SJSA1 (cell line): ENCODE measurements at places on chromosomes 5 and 9. TPM values are rescaled to one million over a fixed set of nuclear protein-coding genes. Genes with fewer than 3 reads are reported as not detected.

GRCh38 chr5:54517174-54517511, 416 bp upstream of the SNX18 start:
- peaks cover 45% of the 10 kb centered on the region for H3K36me3 ChIP-seq
- DNase-seq, result no peak
- H3K27me3 ChIP-seq, result no peaks in the 10 kb centered on the region
- H3K4me1 ChIP-seq, result peaks cover 54% of the 10 kb centered on the region
- peak overlapping the region; percentile 7; the same call in 1 of the 2 replicates for H3K27ac ChIP-seq
- H3K4me3 ChIP-seq, result peak overlapping the region; percentile 96

DNA sequence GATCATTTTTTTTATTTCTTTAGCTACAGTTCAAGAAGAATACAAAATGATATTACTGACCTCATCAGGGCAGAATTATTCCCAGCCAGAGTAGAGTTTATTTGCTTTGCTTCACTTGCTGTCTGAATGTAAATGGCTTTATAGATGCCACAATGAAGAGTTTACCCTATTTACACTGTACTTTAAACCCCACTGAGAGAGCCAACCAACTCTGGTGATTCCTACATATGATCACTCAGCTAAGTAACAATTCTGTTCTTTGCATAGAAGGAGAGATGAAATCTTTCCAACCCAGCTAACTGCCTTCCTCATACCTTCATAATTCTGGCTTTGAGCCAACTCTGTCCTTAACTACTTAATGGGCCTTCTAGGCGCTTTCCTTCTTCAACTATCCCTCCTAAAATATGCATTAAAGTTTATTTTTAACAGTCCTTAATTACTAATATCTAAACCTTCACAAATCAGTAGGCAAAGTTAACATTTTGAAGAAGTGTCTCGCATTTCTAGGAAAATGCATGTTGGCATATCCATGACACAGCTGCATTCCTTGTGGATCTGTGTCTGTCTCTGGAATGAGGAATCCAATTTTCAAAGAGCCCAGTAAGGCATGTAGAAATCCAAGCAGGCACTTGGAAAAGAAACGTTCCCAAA, 284.8 kb upstream of the GRAMD2B start:
- H3K27me3 ChIP-seq, result no peaks in the 10 kb centered on the region
- no peaks in the 10 kb centered on the region for H3K36me3 ChIP-seq
- H3K4me1 ChIP-seq, result peaks cover 35% of the 10 kb centered on the region
- DNase-seq, result peak; percentile 82

The TNFSF8 gene
- total RNA-seq, result not detected in 2 replicates

The ASPN gene
- total RNA-seq, result not detected in 2 replicates

The KCNV2 gene
- not detected in 2 replicates for total RNA-seq

The GRK6 gene
- total RNA-seq, result 103 and 113 TPM in 2 replicates

The GPX3 gene
- 10.5 and 12.2 TPM in 2 replicates for total RNA-seq

The SLC6A7 gene
- total RNA-seq, result not detected in 2 replicates
